ENCODE measurements at places on chromosomes 4 and X.

DNA sequence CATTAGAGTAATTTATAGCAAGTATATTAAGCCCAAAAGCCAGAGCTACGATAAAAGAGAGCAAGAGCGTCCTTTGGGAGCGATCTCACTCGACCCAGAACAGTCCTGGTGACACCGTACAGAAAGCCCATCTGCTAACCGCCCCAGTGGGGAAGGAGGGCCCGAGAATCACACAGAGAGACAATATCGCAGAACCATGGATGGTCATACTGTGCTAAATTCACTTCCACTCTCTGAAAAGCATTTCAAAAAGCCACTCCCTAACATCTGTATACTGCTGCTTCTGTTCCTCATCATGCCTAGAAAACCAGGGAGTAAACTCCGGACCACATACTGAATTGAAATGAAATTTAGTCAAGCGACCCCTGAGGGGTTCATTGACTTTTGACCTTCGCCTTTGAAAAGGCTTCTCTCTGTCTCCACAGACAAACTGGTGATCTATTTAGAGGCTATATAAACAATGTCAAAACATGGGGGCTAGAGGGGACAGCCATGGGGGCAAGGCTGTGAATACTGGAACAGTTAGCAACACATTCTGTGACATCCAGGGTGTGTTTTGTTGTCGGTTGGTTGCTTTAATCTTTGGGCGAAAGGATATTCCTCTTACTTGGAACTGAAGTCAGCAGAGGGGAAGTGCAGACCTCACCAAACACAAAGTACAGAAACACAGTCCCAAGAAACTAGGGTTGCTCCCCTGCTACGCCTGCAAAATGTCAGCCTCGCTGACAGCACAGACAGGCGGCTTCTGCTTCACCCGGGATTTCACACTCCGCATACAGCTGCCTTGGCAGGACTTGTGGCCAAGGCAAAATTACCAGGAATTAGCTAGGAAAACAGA, 129.0 kb upstream of the RASGEF1B start:
- DNase-seq: no peak

DNA sequence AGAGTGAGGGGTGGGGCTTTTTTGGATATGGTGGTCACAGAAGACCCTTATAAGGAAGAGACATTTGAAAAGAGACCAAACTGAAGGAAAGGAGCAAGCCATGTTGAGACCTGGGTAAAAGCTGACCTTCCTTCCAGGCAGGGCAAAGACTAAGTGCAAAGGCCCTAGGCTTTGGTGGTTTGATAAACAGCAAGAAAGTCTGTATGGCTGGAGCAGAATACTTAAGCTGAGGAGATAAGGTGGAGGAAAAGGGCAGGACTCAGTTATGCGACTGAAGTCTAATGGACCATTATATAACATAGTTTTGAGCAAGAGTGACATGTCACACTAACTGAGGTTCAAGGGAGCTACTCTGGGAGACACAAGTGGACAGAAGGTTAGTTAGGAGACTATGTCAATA, 20.0 kb downstream of the SH3RF1 start:
- DNase-seq: no peak

- DNase-seq: no peak
Observed at GRCh38 chr4:94944726-94945125, 187.0 kb downstream of the BMPR1B start.

DNA sequence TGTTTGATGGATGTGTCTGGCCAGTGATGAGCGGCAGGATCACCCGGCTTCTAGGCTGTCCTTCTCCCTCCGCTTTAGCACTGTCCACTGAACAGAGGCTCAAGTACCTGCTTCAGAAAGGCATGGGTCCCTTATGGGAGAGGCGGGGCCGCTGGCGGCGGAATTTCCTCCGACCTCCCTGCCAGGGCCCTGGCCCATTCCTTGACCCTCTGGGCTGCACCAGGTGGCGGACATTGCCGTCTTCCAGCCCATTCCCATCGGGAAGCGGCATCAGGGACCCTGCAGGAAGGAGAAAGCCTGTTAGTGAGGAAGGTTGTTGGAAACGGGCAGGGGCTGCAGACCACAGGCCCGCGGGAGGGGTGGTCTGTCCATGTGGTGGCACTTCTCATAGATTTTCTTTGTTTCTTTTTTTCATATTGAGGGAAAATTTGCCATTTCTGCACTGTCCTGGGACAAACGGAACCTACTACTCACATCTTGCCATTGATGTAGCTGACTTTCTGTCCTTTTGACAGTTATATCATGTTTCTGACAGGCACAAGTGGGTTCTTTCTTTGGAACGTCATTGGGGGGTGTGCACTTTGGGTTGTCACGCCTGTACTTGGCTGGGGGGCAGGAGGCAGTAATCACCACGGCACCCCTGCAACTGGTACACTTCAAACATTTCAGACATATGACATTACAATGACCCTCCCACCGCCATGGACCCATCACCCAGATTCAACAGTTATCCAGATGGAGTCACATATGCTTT, 6.1 kb downstream of the APLN start:
- no peak for DNase-seq

DNA sequence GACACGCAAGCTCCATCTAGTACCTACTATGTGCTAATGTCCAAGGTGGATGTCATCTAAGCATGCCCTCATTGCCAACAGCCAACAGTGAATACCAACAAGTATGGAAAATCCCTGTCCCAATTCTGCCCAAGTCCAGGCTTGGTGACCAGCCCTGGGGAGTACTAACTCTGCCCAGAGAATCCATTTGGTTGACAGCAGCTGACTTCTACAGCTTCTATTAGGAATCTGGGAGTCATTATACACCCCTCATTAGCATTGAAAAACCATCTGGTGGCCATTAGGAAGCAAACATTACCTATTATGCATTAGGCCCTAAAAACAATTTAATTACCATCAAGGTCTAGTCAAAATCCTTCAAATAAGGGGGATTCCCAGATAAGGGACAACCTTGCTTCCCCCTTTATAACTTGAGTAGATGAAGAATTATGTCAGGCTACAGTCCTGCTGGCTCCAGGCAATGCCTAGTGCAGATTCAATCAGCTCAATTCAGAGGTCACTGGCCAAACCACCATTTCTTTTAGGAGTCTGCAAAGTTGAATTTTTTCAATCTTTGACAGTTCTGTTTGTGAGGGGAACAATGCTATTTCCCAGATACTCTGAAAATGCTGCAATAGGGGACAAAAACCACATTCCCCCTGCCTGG, 228.0 kb upstream of the LDB2 start:
- DNase-seq: no peak

DNA sequence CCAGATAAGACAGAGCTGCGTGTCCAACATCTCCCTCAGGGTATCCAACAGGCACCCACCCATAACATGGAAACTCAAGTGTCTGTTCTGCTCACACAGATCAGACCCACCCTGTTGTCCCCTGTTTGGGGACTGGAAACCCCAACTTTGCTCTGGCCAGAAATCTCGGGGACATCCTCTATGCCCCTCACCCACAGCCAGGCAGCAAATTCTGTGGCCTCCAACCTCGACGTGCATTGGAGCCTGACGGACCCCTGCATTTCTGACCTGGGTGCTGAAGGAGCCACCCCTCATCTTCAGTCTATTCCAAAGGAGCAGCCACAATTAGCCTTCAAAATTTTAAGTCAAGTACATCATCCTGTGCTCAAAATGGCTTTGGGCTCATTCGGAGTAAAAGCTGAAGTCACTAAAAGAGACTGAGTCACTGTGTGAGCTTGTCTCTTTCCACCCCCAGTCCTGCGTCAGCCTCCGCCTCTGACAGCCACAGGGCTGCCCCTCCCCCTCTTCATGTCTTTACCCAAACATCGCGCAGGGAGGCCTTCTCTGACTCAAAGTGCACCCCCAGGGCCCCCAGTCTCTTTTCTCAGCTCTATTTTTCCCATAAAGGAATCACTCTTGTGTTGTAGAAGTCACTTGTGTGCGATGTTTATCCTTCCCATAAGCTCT, 24.4 kb upstream of the PDE6B start:
- no peak for DNase-seq
